Hematopoietic multipotent progenitor cell treated with erythropoietin and hydrocortisone succinate and interleukin-3 and kit ligand, for 6 days (in vitro differentiated cells): ENCODE measurements at places on chromosomes 11 and 22.

- DNase-seq: peak; percentile 90
Observed at GRCh38 chr11:62555464-62556107, 9.0 kb upstream of the AHNAK start.

- DNase-seq: no peak
Observed at GRCh38 chr11:35373284-35373933, 45.9 kb downstream of the SLC1A2 start.

DNA sequence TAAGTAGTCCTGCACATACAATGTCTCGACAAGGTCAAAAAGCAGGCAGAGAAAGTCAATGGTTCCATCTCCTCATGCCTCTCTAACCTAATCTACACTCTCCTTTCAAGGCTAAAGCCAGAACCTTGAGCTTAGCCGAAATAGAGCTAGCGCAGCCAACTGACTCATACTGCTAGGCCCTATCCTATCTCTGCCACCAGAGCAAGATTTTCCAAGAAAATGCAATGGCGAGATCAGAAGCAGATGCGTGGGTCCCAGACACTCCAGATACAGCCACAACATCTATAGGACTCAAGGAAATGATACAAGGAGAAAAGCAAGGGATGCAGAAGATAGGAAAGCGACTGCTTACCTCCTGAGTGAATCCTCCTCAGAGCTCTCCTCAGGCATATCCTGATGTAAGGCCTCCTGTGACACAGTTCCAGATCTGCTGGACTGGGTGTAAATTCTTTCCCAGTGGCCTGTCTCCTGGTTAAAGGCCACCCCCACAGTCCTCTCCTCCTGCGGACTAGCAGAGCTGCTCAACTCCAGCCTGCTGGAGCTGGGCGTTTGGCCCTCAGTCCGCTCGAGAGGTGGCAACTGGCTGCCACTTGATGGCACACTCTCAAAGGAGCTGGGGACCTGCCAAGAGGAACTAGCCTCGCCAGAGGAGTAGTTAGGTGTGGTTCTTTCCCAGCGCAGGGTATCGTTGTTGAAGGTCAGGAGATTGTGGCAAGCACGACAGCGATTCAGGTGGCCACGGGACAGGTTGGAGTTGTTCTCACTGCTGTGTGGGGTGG is 52.0 kb downstream of the AMBRA1 start:
- peak; percentile 83 for DNase-seq

DNA sequence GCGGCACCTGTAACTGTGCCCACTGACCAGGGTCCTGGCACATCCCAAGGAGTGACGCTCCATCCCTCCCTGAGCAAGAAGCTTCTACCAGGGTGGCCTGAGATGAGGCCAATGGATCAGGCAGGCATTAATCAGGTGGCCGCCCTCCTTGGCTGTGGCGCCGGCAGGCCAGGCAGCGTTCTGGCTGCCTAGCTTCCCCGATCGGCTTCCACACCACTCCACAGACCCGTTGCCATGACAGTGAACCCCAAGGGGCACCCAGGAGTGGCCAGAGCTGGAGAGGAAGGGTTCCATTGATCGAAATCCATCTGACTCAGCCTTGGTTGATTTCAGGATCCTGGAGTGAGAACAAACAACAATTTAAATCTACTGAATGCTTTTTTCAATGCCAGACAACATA is 20.5 kb downstream of the LRRC55 start:
- DNase-seq: no peak

DNA sequence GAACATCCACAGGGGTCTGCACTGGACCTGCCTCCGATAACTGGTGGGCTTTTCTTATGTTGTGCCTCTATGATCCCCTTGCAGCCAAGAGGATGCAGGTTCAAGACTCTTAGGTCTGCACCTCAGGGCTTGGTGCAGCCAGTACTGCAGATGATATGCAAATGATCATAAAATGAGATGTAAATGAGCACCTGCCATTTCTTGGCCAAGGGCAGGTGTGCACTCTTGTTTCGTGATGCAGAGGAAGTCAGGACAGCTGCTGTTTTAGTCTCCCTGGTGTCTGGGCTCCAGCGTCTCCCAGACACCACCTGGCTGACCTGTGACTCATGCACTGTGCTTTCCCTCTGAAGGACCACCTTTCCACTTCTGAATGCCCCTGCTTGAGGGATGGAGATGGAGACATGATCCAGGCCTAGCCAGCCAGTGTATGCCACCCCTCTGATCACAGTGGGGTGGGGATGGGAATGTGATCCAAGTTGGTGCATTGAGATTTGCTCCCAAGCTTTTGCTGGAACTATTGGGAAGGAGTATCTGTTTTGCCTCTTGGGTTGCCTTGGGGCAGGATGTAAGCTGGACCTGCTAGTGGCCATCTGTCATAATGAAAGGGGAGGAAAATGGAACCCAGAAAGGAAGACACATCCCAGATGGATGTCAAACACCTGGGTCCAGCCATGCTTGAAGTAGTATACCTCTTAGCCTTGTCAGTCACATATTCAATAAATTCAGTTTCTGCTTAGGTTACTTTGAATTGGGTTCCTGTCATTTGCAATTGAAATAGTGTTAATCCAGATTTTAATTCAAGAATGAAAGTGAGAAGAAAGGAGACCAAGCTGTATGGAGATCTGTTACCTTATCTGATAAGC is 3.3 kb upstream of the KCNJ11 start:
- no peak for DNase-seq

- no peak for DNase-seq
Observed at GRCh38 chr11:86274999-86275398, 27.0 kb upstream of the HIKESHI start.

GRCh38 chr11:79413268-79413667 is 27.6 kb downstream of the TENM4 start:
- DNase-seq: no peak

GRCh38 chr11:19342036-19342435 is 101.3 kb upstream of the E2F8 start:
- DNase-seq: no peak

DNA sequence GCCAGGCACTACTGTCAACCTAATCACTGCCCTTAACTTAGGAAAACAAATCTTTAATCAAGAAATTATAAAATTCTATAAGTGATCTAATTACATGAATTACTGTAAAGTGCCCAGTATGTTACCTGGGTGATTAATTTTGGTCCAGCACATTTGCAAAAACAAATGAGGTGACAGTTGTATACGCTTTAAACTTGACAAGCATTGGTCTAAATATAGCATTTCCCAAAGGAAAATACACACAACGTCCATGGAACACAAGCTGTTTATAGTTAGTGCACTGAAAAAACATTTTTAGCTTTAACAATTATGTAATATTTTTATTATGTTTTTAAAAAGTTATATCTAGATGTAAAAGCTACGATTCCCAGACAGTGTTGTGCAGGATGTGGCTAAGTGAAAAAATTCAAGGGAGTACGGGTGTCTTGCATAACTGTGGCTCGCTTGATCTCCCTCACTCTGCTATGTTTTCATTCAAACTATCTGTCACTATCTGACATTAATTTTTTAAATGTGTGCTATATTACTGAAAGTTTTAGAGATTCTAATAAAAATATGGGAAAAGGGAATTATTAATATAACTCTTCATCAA is 38.8 kb downstream of the PGR start:
- no peak for DNase-seq

DNA sequence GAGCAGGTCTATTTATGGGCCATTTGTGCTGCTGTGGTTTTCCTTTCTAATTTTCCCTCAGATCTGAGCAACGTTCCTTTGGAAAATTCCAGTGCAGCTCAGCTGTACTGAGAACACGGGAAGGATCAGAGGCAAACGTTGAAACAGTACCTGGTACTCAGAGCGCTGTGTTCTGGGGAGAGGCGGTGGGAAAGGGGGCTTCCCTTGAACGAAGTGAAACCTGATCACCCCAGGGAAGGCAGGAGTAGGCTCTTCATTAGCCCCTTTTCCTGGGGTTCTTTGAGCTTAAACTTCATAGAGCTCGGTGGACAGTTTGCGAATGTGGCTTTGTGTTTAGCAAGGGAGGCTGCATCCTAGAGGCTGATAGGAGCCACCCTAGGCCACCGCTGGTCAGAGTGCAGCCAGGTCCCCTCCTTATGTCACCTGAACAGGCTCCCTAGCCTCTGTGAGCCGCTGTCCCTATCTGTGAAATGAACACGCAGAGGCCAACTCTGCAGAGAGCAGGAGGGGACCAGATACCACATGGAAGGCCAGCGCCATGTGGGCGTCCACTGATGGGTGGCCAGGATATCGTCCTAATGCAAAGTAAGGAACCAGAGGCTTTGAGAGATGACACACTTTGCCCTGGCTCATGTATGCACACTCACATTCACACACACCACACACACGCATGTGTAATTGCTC is 1464.8 kb downstream of the BRD1 start:
- DNase-seq: no peak

GRCh38 chr11:131370090-131370751 is at the start of gene NTM:
TSS of gene NTM (plus strand) at chr11:131370615.
- DNase-seq: no peak

DNA sequence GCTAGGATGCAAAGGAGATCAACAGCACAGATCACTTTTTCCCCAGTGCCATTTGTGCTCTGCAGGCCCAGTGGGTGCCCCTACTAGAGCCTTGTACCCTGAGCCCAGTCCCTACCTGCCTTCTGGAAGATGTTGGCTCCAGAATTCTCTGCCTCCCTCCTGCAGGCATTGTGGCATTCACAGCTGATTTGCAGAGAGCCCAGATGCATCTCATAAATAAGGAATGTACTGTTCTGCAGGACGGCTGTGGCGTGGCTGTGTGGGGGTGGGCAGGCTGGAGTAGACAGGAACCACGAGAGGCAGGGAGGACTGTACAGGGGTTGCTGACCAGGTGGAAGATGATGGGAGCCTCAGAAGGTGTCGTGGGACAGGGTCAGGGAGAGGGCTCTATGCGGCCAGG is 11.2 kb upstream of the MIAT start:
- DNase-seq: no peak

DNA sequence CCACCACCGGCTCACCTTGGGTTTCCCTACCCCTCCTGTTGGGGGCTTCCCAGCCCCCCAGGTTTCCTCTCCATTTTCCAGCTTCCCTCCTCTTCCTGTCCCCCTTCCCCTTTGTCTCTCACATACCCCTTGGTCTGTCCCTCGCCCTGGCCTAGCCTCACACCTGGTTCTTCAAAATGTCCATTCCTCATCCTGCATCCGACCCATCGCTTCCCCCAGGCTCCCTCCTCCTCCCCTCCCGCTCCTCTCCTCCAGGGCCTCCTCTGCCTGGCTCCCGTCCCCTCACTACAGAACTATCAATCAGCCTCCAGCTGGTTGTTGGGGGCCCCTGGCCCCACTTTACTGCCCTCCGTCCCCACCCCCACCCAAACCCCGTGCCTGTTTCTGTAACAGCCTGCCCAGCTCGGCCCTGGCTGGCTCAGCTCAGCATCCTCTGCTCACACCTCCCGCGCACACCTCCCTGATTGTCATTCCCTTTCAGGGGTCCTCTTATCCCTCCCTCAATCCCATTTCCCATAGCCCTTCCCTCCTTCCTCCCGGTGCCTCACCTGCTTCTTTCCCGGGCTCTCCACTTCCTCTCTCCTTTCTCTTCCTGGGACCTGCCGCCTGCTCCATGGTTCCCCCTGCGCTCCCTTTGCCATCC is 1.2 kb downstream of the CNIH2 start:
- no peak for DNase-seq

GRCh38 chr11:31620434-31620833 is 110.9 kb downstream of the ELP4 start:
- DNase-seq: no peak

DNA sequence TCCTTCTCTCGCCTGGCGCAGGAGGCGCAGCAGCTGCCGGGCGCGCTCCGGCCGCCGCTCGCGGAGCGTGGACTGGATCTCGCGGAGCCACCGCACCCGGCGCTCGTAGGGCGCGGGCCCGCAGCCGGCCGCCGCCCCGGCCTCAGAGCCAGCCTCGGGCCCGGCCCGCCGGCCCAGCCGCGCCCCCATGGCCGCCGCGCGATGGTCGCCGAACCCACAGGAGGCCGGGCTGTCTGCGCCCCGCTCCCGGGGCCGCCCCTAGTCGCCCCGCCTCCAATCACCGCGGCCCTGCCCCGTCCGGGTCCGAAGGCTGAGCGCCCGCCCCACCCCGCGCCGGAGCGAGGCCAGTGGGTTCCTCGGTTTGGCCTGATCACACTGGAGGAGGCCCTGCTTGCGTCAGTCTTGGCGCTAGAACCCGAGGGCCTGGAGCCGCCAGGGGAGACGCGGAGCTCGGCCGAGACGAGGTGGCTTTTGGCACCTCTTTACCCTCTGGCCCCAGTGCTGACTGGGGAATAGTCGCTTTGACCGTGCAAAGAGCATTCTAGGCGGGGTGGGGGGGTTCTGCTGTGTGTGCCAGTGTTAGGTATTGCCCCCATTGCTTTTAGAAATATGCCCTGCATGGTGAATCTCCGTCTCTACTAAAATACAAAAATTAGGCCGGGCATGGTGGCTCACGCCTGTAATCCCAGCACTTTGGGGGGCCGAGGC is at the start of gene LRRC75B:
LRRC75B (minus strand) TSS at position 223 of the 708 bp plus-strand sequence; CDS start at position 189, 34 bp downstream.
- peak; percentile 92 for DNase-seq

DNA sequence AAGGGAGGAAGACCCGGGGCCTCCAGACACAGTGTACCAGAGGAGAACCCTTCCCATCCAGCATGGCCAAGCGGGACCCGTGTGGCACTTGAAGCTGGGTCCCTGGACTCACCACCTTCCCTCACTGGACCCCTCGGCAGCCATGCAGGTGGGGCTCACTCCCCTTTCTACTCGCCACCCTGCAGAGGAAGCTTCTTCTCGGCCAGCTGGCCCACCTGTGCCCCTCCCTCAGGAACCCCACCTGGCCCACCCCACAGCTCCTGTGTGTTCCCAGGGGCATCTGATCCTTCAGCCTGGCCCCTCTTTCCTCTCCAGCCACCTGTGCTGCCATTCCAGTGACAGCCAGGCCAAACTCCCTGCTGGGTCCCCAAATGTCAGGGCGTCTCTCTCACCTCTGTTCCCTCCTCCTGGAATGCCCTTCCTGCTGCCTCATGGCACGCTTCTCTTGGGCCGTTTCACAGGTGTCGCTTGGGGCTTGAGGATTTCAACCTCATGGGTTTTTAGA is 38.0 kb downstream of the IGF2 start:
- DNase-seq: no peak

DNA sequence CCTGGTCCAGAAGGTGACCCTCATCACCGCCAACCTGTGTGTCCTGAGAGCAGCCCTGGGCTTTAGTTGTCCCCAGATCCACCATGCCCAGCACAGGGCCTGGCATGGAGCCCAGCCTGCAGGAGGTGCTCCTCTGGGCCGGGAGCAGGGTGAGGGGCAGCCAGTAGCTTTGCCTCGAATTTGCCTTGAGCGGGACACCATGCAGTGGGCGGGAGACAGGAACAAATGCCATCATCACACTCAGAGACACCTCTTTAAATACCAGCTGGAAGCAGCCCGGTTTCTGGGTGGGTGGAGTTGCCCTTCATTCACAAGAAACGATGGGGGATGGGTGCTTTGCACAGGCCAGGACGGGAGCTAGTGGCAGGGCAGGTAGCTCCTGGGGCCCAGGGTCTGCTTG is 19.3 kb downstream of the FLRT1 start:
- no peak for DNase-seq

DNA sequence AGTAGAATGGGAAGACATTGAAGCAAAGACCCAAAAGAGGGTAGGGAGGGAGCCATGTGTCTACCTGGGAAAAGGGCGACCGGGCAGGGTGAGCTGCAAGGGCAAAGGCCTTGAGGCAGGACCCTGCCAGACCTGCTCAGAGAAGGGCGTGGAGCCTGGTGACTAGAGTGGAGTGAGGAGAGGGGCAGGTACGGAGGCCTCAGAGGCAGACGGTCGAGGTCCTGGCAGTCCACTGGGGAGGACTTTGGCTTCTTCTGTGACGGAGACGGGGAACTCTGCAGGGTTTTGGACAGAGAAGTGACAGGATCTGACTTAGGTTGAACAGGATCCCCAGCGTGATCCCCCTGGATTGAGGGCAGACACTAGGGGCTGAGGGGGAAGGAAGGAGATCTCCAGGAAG is 12.9 kb downstream of the RIBC2 start:
- DNase-seq: no peak
